MCF 10A (cell line): ENCODE measurements at places on chromosomes 16 and 17.

- DNase-seq: peak; percentile 90
Observed at GRCh38 chr17:40810494-40810893, 10.7 kb upstream of the KRT28 start.

DNA sequence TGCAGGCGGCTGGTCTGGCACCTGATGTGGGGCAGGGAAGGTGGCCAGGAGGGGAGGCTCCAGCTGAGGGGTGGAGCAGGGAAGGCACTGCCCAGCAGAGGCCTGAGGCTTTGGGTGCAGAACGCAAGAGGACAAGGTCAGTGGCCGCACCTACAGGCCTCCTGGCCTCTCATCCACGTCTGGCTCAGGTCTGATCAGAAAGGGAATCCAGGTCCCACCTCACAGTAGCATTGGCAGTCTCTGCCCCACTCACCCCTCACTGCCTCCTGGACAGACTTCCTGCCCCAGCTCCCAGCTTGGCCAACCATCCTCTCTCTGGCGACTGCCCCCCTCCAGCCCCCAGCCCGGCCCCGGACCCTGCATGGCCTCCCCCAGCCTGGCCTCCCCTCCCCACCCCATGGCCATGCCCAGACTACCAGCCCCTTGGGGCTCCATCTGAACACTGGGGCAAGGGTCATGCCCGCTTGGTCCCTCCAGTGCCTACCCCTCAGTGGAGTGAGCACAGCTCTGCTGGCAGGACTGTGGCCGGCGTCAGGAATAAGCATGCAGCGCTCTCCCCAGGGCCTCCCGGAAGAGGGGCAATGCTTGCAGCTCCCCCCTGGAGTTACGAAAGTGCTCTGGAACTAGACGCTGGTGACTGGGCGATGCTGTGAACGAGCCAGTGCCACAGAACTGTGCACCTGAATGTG, 4.6 kb downstream of the UTS2R start:
- DNase-seq: no peak

DNA sequence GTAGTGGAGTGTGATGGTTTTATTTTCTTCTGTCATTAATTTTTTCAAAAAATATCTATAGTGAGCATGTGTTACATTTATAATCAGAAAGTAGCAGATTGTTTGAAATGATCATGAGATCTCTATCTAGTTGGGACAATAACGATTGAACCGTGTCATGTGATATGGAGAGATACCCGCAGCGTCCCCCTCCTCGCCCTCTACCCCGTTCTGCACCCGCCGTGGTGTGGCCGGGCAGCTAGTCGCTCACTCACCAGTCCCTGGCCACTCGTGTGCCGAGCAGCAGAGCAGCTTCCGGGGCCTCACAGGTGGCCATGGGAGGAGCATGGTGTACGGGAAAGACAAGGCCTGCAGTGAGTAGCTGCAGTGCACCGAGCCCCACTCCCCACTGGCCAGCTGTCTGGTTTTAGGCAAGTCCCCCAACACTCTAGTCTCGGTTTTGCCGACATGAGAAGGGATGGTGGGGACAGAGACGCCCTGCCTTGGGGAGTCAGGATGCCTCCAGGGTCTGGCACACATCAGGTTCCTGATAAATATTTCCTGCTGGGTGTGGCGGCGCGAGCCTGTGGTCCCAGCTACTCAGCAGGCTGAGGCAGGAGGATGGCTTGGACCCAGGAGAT, 15.3 kb downstream of the MLYCD start:
- no peak for DNase-seq

DNA sequence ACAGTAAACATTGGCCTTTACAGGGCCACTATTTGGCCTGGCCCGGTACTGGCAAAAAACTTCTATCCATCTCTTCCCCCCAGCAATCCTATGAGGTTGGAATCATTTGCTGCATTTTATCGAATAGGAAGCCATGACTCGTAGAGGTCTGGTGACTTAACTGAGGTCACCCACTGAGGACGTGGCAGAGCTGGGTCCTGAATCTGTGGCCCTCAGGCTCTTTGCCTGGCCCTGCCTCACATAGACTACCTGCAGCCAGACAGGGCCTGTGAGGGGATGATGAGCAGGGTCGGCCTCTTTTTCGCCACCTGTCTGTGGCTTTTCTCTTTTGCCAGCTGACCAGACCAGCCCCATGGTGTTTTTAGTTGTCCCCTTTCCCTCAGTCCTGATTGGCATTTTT, 1.9 kb downstream of the PPP4C start:
- DNase-seq: no peak

GRCh38 chr16:67697422-67698185, 21.5 kb downstream of the GFOD2 start:
- DNase-seq: no peak

- no peak for DNase-seq
Observed at GRCh38 chr17:75891022-75891604, 5.6 kb downstream of the TRIM65 start.
